BJ (cell line): ENCODE measurements at places on chromosomes 12 and 14.
A peak's percentile ranks its signal among the peaks of the same experiment; 100 is the strongest.

DNA sequence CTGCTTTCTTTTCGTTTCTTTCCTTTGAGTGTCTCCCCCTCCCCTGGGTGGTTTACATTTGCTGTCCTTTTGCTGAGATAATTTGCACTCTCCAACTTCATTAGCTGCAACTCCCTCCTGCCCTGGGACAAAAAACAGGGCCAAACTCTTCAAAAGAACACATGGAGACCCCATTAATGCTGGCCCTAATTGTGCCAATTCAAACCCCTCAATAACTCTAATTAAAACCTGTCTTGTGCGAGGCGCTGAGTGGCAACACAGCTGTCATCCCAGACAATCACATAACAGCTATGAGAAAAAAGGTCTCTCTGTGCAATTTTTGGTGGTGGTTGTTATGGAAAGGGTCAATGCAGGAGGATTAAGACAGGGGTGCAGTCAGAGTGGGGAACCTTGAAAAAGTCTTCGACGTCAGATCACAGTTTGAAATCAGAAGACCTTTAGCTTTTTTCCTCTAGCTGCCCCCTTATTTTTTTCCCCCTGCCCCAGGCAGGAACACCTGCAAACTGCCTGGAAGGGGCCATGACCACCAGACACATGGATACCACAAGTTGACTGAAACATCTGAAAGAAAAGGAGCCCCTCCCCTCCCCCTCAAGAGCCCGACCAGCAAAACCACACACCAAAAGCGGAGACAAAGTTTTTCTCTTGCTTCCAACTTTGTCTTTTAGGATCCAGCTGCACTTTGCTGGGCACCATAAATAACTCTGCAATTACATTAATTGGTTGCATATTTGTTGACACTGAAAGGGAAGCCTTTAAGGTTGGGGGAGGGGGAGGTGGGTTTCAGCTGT is 26.5 kb upstream of the SMOC1 start:
- no peak for DNase-seq

DNA sequence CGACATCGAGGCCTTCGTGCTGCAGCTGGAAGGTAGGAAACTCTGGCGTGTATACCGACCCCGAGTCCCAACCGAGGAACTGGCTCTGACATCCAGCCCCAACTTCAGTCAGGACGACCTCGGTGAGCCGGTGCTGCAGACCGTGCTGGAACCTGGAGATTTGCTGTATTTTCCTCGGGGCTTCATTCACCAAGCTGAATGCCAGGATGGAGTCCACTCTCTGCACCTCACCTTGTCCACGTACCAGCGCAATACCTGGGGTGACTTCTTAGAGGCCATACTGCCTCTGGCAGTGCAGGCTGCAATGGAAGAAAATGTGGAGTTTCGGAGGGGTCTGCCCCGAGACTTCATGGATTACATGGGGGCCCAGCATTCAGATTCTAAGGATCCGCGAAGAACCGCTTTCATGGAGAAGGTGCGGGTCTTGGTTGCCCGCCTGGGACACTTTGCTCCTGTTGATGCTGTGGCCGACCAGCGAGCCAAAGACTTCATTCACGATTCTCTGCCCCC is 1.4 kb downstream of the RIOX1 start:
- DNase-seq = no peak

DNA sequence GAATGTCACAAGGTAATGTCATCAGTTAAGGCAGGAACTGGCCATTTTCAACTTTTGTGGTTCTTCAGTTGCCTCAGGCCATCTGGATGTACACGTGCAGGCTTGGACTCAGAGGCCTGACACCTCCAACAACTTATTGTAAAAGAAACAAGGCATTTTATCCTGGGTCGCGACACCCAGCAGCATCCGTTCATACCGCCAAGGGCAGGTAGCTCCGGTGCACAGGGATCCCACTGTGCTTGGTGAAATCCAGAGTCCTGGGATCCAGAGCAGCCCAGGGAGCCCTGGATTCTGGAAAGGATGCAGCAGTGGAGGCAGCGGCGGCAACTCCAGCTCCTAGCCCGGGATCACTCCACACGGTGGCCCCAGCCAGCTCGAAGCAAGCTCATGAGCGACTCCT is 380.9 kb upstream of the STXBP6 start:
- no peak for DNase-seq

DNA sequence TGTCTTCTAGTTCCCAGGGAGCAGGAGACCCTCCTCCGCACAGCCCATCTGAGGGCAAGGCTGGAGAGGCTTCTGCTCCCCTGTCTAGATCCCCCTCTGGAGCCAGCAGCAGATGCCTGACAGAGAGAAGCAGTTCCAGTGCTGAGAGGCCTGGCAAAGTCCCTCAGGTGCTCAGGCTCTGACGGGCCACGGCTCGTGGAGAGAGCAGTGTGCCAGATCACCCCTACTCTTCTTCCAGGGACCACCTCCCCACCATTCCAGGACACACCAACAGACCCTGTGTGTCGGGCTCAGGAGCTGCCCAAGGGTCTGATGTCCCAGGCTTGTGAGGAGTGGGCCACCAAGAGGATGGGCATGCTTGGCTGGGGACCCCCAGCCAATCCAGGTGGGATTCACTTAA is 22.5 kb upstream of the C14orf180 start:
- no peak for DNase-seq

DNA sequence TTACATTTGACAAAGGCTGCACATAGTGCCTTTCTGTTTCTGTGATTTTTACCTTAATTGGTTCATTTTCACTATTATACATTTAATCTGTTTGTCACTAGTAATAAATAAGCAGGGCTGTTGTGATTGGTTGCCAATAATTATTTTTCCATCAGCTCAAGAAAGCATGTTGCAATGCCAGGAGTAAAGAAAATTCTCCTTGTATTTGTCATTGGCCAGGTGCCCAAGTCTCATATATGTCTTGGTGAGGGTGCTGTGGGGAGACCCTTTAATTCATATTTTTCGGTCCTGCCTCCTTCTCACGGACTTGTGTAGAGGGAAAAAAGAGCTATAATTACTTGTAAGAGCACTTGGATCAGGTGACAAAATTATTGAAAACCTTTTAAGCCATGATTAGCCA is 108.0 kb downstream of the KITLG start:
- no peak for DNase-seq

GRCh38 chr12:77328326-77328725 is 263.0 kb upstream of the E2F7 start:
- DNase-seq = no peak

DNA sequence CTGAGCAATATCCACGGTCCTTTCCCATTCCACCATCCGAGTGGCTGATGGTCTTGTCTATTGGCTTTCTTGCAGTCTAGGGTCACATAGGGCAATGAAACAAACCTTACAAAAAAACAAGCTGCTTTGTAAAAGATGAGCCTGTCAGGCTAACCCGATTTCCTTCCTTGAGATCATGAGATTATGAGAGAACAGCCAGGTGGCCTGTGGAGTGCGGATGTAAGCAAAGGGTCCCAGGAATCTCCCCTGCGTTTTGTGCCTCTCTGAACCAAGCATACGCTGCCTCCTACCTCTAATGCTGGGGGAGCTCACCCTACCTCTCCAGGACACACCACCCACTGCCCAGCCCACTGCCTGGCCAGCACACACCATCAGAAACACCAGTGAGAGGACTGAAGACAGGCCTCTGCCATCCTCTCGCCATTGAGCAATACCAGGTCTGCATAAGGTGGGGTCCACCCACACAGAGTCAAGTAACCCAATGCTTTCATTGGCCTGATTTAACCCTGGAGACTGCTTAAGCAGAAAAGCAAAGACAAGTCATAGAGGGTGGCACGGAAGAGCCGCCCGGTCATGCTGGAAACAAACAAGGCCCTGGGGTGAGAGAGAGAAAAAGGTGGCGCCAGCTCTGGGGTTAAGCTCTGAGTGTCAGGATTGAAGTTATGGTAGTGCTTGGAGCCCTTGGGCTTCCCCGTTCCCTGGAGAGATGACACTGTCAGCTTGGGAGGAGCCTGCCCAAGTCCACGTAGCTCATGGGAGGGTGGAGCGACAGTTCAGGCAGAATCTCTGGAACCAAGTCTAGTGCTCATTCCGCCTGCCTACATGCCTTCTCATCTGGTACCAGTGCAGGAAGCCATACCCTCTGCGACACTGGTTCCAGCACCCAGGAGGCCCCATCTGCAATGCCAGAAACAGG is 46.6 kb downstream of the CALM1 start:
- DNase-seq = no peak

DNA sequence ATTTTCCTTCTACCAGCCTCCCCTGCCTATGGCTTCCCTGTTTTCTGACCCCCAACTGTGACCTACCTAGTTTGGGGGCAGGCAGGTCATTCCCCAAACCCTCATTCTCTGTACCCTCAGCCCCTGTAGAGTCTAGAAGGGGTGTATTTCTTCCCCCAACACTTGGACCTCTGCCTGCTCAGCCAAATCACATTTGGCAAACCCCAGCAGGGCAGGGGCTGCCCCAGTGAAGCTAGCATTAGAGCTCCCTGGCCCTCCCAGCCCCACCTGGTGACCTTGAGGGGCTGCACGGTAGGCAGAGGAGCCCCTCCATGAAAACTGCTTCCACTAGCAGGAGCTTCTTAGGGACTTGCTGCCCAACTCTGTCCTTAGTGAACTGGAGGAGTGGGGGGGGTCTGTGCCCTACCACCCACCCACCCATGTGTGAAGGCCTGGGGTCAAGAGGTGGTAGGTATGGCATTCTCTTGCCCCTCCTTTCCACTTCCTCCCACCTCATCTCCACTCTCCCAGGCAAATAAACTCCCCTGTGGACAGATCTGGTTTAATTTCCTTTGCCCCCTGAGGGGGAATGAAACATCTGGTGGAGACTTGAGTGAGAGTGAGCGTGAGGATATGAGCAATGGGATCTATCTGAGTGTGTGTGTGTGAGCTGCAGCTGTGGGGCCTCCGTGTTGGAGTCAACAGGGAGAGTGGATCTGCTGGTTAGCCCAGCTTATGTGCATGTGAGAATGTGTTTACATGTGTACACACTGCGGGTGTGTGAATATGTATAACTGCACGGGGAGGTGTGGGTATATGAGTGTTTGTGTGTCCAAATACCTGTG is 1.6 kb downstream of the NXPH4 start:
- no peak for DNase-seq

GRCh38 chr12:26345471-26346003 is 150.2 kb downstream of the SSPN start:
- no peak for DNase-seq

GRCh38 chr14:68243450-68244010 is 424.0 kb downstream of the RAD51B start:
- DNase-seq = no peak

- no peak for DNase-seq
Measured at GRCh38 chr12:131592972-131593371, 117.9 kb upstream of the SFSWAP start.

DNA sequence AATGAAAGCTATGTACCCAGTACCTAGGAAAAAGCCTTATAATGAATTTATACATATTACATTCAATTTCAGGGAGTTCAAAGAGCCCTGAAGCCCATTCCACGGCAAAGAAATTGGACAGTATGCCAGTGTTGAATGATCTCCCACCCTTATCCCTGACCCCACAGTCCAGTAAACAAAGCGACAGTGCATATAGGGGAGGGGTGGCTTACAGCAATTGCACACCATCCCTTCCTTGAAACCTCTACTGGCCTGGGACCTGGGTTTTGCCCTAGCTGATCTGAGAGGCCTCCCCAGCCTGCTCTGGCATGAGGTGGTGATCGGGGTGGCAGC is 17.3 kb upstream of the RND1 start:
- no peak for DNase-seq

GRCh38 chr14:95314609-95315008 is 5.1 kb downstream of the CLMN start:
- DNase-seq = no peak

GRCh38 chr14:98364961-98365360 is 907.0 kb downstream of the BCL11B start:
- DNase-seq = no peak

DNA sequence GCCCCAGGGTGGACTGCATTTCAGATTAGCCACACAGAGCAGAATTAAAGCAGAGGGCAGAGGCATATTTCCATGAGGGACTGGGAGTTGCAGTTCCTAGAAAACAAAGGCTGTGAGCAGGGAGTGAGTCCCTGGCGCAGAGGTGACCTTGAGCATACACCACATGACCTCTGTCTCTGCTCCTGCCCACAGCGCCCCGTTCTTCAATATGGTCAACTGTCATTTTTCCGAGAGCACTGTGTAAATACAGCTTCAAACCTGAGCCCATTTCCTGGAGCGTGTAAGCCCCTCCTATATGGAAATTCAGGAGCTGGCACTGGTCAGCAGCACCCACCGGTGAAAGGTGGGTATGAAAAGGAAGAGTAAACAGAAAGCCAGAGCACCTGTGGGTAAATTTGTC is 192.2 kb upstream of the PELI2 start:
- no peak for DNase-seq

- DNase-seq = no peak
Measured at GRCh38 chr14:23182372-23183157, 895 bp downstream of the SLC7A8 start.

- peak; percentile 96 for DNase-seq
Measured at GRCh38 chr12:53770281-53770680, 18.5 kb upstream of the CISTR start.

GRCh38 chr12:51992246-51992645 is 14.5 kb upstream of the TAMALIN start:
- DNase-seq = no peak

- DNase-seq = no peak
Measured at GRCh38 chr12:10130042-10130441, at the start of gene CLEC7A. CLEC7A (minus strand) TSS chr12:10130199; CDS start chr12:10130082, 117 bp downstream.

- DNase-seq = no peak
Measured at GRCh38 chr12:118354903-118355302, 17.8 kb downstream of the TAOK3 start.

GRCh38 chr14:55107766-55108554 is 21.1 kb upstream of the LGALS3 start:
- DNase-seq = peak; percentile 90

- DNase-seq = no peak
Measured at GRCh38 chr12:49951411-49952240, 1.1 kb downstream of the AQP2 start.

DNA sequence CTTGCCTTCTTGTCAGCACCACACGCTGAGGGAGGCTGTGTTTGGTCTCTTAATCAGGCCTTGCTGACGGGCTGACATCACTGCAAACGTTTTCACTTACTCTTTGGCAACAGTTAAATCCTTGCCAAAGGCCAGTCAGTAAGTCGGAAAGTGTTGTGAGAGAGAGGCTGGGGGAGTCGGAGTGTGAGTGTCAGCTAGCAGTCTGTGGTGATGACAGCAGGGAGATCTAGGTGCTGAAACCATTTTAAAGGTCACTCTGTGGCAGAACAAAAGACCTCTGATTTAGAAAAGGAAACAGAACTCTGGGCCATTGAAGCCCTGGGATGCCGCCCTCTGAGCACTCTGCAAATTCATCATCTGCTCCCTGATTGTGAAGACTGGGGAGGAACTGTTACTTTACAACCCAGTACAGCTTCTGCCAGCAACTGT is 143.5 kb downstream of the PAX9 start:
- no peak for DNase-seq

- DNase-seq = no peak
Measured at GRCh38 chr12:11904124-11904523, 166.6 kb upstream of the BCL2L14 start.

GRCh38 chr12:54680374-54680773 is 32.2 kb upstream of the DCD start:
- DNase-seq = no peak

DNA sequence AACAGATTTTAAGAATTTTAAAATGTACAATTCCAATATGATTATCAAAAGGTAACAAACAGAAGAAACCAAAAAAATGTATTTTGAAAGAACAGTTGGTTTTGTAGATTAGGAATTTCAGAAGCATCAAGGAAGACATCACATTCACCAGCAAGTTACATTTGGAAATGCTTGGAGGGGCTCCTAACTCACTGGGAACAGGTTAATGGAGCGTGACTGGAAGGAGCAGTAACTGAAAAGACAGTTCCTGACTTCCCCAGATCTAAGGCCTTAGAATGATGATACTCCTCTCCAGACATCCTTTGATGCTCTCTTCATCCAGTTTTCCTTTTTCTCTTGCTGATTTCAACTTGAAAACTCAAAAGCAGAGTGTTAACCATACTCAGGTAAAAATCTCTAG is 220.0 kb upstream of the EGLN3 start:
- no peak for DNase-seq
